ENCODE measurements at places on chromosomes 3 and 15.

- DNase-seq, result no peak
These were observed 229.5 kb upstream of the ROPN1 start for GRCh38 chr3:124221422-124221821.

GRCh38 chr3:52327486-52328290 lies 11.6 kb downstream of the DNAH1 start:
- DNase-seq, result no peak

DNA sequence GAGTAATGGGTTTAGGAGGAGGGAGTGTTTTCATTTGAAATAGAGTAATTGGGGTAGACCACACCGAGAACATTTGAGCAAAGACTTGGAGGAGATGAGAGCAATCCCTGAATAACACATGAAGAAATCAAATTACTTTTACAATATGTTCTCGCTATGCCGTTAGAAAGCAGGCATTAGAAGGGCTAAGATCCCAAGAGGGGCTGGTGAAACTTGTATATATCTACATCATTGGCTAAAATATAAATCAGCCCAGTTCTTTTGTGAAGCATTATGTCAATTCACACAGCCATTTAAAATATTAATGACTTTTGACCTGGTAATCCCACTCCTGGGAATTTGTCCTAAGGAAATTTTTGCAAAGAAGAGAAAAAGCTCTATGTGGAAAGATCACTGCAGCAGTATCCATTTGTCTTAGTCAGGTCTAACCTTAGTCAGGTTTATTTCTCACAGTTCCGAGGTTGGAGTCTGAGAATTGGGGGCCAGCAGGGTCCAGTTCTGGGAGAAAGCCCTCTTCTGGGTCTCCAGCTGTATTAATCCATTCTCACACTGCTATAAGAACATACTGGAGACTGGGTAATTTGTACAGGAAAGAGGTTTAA lies 31.0 kb downstream of the CCDC32 start:
- DNase-seq, result no peak

- no peak for DNase-seq
These were observed 37.6 kb downstream of the GMPS start for GRCh38 chr3:155908086-155908485.

- no peak for DNase-seq
These were observed 70.0 kb upstream of the LIMD1 start for GRCh38 chr3:45524565-45524964.

- DNase-seq, result no peak
These were observed 145.4 kb upstream of the SLC24A5 start for GRCh38 chr15:47975427-47975826.

All from globus pallidus (tissue), 1 donor.